Spleen (tissue), 13 donors: ENCODE measurements at places on chromosomes 12 and 14. TPM values are rescaled to one million over a fixed set of nuclear protein-coding genes. Genes with fewer than 3 reads are reported as not detected.
A peak's percentile ranks its signal among the peaks of the same experiment; 100 is the strongest.

DNA sequence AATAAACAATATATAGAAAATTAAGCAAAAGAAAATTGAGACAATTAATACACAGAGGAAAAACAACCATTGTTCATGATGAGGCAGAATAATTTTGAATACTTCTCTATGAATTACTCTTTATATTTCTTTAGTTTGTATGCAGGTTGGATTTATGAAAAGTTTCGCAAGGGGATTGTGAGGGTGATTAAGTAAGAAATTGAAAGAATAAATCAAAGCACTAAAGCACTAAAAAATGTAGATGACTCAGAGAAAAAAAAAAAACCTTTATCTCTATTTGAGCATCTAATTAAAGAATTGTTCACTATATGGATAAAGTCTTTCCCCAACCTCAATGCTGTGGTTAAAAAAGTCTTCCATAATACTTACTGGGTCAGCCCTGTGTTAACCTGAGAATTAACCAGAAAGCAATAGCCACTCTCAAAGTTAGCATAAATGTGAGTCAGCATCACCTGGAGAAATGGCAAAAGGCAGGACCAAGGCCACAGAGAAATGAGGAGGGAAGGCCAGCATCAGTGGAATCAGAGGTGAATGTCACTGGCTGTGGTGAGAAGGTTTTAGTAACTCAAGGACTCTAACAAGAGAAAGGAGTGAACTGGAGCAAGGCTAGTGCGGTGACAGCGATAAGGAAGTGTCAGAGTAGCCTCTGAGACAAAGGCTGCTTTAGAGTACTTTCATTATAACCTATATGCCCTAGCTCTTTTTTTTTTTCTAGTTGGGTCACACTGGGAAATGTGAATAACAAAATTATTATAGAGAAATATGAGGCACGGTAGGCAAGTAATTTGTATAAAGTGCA is 310.4 kb downstream of the KCNC2 start:
- H3K27me3 ChIP-seq = no peaks in the 10 kb centered on the region
- DNase-seq = no peak
- no peaks in the 10 kb centered on the region for H3K36me3 ChIP-seq
- no peak overlapping the region for H3K4me3 ChIP-seq

DNA sequence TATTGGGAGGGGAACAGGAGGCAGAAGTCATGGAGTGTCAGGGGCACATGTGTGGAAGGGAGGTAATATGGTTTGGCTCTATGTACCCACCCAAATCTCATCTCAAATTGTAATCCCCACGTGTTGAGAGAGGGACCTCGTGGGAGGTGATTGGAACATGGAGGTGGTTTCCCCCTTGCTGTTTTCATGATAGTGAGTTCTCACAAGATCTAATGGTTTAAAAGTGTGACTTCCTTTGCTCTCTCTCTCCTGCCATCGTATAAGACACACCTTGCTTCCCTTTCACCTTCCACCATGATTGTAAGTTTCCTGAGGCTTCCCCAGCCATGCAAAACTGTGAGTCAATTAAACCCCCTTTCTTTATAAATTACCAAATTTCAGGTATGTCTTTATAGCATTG is 41.6 kb upstream of the CDK17 start:
- H3K27ac ChIP-seq = no peak overlapping the region
- no peaks in the 10 kb centered on the region for H3K36me3 ChIP-seq
- no peaks in the 10 kb centered on the region for H3K27me3 ChIP-seq

Gene FOXN4
- polyA plus RNA-seq = not detected

- H3K27ac ChIP-seq = no peak overlapping the region
- peak overlapping the region; percentile 91 for H3K4me3 ChIP-seq
- no peaks in the 10 kb centered on the region for H3K36me3 ChIP-seq
- H3K27me3 ChIP-seq = no peaks in the 10 kb centered on the region
Measured at GRCh38 chr12:89710873-89711750, 2.5 kb upstream of the ATP2B1 start.

DNA sequence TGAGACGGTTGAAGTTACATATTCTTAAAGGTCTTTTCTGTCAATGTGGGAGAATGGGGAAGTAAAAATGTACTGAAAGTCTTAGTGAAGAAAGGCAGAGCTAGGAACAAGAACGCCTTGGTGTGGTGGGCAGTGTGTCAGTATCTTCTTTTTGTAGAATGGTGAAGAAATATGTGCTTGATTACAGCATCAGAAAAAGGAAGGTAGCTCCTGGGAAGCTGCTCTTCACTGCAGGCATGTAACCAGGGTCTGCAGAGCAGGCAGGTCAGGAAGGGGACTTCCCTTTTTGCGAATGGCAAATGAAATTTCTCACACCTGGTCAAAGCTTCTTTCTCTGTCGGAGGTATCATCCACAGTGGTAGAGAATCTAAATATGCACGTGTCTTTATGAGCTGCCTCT is 226.2 kb downstream of the ADAMTS20 start:
- H3K4me3 ChIP-seq = no peak overlapping the region
- H3K27me3 ChIP-seq = no peaks in the 10 kb centered on the region
- no peak for DNase-seq
- H3K4me1 ChIP-seq = no peaks in the 10 kb centered on the region
- no peaks in the 10 kb centered on the region for H3K36me3 ChIP-seq

- H3K36me3 ChIP-seq = peaks cover 60% of the 10 kb centered on the region
- no peak overlapping the region for H3K27ac ChIP-seq
- no peak for DNase-seq
- no peaks in the 10 kb centered on the region for H3K27me3 ChIP-seq
- no peak overlapping the region for H3K4me3 ChIP-seq
- H3K4me1 ChIP-seq = no peaks in the 10 kb centered on the region
Measured at GRCh38 chr12:112196196-112196875, 71.0 kb downstream of the TRAFD1 start.

Gene SLC38A4
- 0.23 TPM for polyA plus RNA-seq

DNA sequence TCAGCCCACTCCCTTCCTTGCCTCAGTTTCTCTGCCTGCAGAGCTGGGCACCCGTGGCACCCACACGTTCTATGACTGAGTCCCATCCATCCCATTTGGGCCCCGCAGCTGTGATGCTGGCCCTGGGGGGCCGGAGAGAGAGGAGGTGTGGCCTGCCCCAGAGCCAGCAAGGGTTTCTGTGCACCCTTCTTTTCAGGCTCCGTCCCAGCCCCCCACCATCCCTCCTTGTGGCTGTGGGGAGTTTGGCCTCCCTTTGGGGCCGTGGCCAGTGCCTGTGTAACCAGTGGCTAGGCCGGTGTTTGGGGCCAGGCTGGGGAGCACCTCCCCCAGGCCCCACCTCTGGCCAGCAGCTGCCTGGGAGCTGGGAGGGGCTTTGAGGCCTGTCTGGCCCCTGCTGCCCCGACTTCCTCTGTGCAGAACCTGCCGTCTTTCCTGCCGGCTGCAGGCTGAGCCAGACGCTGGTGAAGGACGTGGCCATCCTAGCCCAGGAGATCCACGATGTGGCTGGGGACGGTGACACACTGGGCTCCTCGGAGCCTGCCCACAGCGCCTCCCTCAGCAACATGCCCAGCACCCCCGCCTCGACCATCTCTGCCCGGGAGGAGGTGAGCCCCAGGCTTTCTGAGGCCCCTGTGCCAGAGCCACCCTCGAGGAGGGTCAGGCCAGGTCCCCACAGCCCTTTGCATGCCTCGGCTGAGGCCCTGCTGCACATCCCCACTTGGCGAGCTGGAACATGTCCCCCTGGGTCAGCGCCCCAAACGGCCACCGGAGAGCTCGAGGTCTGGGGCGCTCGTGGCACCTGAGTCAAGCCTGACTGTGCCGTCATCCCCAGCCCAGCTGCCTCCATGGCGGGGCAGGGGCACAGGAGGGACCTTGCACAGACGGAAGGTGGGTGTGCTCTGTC is 27.7 kb downstream of the CEP170B start:
- peaks cover 3% of the 10 kb centered on the region for H3K4me1 ChIP-seq
- no peaks in the 10 kb centered on the region for H3K27me3 ChIP-seq
- no peak overlapping the region for H3K4me3 ChIP-seq
- H3K36me3 ChIP-seq = peaks cover 2% of the 10 kb centered on the region

DNA sequence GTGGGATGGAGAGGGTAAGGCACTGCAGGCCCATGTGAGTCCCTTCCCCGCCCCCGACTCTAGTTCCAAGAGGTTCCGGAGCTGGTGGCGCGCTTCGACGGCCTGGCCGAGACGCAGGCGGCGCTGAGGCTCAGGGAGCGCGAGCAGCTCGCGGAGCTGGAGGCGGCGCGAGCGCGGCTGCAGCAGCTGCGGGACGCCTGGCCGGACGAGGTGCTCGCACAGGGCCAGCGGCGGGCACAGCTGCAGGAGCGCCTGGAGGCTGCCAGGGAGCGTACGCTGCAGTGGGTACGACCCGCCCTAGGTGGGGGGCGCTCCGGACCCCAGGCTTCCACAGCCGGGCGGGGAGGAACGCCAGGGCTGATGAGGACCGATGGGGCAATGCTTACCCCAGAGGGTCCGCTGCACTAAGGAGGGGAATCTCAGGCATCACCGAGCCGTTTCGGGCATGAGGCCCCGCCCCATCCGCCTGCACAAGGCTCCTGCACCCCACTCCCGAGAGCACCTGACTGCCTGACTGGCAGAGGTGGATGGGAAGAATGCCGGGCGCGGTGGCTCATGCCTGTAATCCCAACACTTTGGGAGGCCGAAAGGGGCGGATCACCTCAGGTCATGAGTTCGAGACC is 4.9 kb downstream of the CFAP73 start:
- no peak for DNase-seq
- no peak overlapping the region for H3K27ac ChIP-seq
- no peaks in the 10 kb centered on the region for H3K36me3 ChIP-seq
- H3K27me3 ChIP-seq = peaks cover 27% of the 10 kb centered on the region
- peak overlapping the region; percentile 5 for H3K4me3 ChIP-seq

DNA sequence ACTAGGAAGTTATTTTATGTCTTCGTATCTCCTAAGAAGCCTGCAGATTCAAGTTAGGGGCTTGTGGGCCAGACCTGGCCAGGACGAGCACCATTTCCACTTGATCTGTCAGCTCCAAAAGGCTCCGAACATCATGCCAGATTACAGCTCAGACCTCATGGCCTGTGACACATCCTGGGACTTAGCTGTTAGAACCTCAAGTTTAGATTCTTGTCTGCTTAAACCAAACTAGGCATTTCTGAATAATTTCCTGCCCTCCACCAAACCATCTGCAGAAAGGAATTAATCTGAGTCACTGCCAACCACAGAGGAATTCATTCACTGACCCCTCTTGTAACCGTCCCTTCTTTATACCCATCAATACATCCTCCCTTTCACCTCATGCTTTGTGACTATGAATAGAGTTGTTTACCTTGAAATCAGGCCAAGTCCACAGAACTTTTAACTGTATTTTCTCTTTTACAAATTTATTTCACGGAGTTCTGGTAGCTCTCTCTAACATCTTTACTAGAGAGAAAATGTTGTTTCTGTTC is 120.3 kb downstream of the FBXL14 start:
- H3K27me3 ChIP-seq = no peaks in the 10 kb centered on the region
- peak overlapping the region; percentile 37 for H3K27ac ChIP-seq
- H3K4me1 ChIP-seq = peaks cover 23% of the 10 kb centered on the region
- no peak overlapping the region for H3K4me3 ChIP-seq
- no peak for DNase-seq
- no peaks in the 10 kb centered on the region for H3K36me3 ChIP-seq

DNA sequence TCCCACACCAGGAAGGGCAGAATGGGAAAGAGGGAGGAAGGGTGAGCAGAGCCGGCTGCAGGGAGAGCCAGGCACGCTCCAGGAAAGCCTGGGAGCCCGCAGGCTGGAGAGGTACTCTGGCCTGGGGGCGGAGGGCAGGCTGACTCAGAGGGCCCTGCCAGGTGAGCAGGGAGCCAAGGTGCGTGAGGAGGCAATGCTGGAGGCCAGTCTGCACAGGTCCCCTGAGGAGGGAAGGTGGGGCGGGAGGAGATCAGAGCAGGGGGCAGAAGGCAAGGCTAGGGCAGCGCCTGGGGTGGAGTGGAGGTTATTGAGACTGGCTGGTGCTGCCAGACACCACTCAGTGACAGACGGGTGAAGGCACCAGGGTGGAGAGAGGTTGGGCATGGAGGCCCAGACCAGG is 385.0 kb downstream of the BCL11B start:
- no peaks in the 10 kb centered on the region for H3K36me3 ChIP-seq
- no peak for DNase-seq
- no peak overlapping the region for H3K4me3 ChIP-seq

DNA sequence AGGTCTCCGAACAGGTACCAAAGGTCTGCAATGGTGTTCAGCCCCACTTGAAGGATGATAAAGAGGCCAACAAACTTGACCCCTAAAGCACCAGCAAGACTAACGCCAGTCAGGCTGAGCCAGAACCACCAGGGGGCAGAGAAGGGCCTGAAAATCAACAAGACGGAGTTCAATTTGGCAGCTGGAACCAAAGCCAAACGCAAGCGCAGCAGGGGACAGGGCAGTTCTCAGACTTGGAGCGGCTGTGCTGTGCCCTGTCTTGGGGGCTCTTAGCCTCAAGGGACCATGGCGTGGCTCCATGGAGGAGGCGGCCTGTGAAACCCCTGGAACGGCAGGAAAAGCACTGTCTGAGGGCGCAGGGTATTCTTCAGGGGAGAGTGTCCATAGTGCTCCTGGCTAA is 19.6 kb downstream of the POMT2 start:
- H3K4me1 ChIP-seq = peaks cover 7% of the 10 kb centered on the region
- peaks cover 24% of the 10 kb centered on the region for H3K36me3 ChIP-seq
- no peak overlapping the region for H3K4me3 ChIP-seq
- no peaks in the 10 kb centered on the region for H3K27me3 ChIP-seq
- DNase-seq = peak; percentile 85

DNA sequence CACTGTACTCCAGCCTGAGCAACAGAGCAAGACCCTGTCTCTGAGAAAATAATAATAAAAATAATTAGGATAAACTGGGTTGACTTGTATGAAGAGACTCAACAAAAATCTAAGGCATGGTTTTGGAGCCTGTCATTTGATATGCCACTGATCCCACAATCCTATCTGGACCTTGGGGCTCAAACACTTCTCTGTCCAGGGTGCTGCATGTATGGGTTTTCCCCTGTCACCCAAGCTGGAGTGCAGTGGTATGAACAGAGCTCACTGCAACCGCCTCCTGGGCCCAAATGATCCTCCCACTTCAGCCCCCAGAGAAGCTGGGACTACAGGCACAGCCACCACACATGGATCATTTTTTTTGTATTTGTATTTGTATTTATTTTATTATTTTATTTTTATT is 5.3 kb upstream of the VSIG10 start:
- no peaks in the 10 kb centered on the region for H3K36me3 ChIP-seq
- H3K4me3 ChIP-seq = no peak overlapping the region
- H3K27ac ChIP-seq = no peak overlapping the region
- H3K27me3 ChIP-seq = peaks cover 4% of the 10 kb centered on the region
- H3K4me1 ChIP-seq = no peaks in the 10 kb centered on the region

DNA sequence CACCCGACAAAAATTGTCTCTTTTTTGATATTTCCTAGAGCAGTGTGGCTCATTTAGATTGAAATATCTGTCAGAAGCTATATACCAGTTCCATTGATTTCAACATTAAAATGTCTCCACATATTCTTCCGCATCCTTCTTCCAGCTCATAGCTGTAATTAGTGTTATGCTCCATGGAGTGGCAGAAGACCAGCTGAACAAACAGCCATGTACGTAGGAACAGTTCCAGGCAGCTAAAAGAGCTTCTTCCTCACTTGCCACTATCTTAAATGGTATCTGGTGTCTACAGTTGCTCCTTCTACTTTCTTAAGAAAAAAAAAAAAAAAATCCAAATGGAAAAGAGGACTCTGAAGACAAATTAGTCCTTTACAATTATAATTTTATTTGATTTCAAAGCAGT is 848.0 kb downstream of the DIO2 start:
- no peaks in the 10 kb centered on the region for H3K27me3 ChIP-seq
- DNase-seq = no peak
- no peaks in the 10 kb centered on the region for H3K4me1 ChIP-seq
- H3K27ac ChIP-seq = no peak overlapping the region
- no peaks in the 10 kb centered on the region for H3K36me3 ChIP-seq
- no peak overlapping the region for H3K4me3 ChIP-seq

Gene OR6C2
- not detected for polyA plus RNA-seq
